ENCODE measurements at places on chromosomes 16 and 17.
A peak's percentile ranks its signal among the peaks of the same experiment; 100 is the strongest.

DNA sequence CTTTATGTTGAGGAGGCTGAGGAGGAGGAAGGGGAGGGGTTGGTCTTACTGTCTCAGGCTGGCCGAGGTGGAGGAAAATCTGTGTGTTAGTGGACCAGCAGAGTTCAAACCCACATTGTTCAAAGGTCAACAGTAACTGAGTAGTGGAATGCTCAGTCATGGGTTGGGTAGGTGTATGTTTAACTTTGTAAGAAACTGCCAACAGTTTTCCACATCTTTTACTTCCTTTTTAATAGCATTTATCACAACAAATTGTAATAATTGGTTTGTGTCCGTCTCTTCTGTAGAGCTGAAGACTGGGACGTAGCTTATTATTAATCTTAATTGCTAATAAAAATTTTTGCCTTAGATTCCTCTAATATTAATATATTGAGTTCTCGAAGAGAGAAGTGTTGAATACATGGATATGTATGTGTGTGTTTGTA is 5.3 kb downstream of the ATP6V0A1 start:
- DNase-seq: no peak

DNA sequence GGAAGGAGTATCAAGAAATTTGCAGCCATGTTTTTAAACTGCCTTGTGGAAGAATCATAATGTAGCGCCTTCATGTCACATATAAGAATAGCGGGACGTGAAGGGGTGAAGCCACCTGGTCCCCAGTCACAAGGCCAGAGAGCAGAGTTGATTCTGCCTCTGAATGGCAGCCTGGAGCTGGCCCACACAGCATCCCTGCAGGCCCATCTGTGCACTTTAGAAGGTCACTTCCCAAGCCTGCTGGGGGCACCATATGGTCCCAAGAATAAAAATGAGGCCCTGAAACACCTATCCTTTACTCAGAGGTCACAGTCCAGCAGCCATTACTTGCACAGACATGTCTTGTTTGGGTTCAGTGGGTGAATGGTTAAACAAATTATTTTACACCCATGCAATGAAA is 15.0 kb downstream of the CD300E start:
- DNase-seq: no peak

DNA sequence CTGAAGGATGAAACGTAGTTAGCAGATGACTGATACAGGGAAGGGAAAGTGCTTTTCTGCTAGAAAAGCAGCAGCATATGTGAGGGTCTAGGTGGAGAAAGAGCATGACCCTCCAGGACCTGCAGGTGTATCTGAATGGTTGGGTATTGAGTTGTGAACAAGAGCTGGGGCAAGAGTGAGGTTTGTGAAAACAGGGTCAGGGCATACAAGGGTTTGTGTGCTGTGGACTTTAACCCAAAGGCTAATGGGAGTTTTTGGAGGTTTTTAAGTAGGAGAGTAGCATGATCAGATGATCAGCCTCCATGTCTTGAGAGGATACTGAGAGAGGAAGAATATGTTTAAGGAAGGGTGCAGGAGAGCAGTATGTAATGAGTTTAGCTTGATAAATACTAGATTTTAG is 6.1 kb upstream of the CMTM1 start:
- no peak for DNase-seq

DNA sequence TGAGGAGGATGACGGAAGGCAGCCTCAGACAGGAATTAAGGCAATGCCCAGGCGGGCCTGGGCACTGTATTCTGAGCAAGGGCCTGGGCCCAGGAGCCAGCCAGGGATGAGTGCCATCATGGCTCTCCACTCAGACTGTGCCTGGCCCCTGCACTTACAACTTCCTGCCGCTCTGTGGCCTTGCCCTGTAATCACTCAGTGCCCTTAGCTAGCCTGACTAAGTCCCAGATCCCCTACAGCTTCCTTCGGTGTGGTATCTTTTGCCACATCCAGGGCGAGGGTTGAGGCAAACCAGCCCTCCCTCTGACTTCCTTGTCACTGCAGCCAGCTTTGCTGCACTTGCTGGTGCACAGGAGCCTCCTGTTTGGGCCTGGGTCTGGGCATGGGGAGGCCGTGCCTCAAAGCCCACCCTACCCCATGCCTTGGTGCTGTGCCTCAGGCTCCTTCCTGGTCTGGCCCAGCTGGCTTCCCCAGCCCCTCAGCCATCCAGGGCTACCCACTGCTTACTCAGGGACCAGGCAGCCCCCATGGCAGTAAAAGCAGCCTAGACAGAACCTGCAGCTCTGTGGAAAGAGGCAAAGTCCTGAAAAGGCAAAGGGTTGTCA is 9.3 kb downstream of the SLC46A1 start:
- no peak for DNase-seq

- DNase-seq: no peak
These were observed 30.2 kb downstream of the TENT4B start for GRCh38 chr16:50183316-50183715.

GRCh38 chr16:23676924-23677480 is 1.7 kb upstream of the PLK1 start:
- no peak for DNase-seq

DNA sequence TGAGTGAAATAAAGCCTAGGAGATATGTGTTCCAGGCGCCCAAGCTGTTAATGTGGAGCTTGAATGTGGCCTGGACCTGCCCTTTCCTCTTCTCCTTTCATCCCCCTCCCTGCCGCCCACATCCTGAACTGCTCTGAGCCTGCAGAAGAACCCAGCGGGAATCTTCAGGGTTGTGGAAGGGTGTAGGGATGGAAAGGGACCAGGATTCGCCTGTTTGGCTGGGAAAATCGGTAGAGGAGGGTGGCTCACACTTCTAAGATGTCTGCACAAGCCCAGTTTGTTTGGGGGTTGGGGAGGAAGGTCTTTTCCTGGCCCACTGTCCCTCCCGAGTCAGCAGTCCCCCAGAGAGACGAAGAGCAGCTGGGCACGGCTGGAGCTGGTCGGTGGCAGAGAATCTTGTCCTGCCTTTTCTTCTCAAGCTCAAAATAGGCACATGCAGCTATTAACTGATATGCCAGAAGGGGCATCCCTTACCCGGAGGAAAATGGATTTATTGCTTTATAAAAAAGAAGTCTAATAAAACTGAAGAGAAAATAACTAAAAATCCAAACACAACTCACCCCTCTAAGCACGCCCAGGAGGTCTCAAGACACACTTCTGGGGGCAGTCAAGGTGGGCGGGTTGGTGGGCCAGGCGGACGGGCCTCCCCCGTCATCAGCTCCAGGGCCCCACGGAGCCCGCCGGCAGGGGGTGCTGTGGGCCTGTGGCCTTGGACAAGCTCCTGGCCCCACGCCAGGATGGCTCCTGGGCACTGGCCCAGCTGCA is 11.5 kb upstream of the PITPNA start:
- DNase-seq: peak; percentile 63

DNA sequence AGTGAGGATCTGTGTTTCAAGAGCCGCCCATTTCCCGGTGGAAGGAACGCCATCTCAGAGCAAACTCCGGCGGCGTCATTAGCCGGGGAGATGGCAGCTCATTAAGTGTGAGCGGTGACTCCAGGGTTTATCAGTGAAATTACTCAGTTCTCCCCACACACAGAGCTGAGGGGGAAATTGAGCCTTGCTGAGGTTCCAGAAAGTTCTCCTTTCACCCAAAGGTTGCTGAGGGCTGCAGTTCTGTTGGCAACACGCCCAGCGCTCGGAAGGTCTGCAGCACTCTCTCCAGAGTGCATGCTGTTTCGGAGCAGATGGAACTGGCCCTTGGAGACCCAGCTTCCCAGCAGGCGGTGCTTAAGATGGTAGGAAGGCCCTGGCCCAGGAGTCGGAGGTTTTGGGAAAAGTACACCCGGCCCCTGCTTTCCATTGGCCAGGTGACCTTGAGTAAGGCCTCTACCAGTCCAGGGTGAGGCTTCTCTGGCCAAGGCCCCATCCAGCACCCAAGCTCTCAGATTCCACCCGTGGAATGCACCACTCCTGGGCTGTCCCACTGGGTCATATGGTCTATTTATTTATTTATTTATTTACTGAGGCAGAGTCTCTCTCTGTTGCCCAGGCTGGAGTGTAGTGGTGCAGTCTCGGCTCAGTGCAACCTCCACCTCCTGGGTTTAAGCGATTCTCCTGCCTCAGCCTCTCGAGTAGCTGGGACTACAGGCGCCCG is 167.7 kb upstream of the CIBAR2 start:
- DNase-seq: no peak

Data from H4 (cell line).